ENCODE measurements at places on chromosomes 5 and 9.

DNA sequence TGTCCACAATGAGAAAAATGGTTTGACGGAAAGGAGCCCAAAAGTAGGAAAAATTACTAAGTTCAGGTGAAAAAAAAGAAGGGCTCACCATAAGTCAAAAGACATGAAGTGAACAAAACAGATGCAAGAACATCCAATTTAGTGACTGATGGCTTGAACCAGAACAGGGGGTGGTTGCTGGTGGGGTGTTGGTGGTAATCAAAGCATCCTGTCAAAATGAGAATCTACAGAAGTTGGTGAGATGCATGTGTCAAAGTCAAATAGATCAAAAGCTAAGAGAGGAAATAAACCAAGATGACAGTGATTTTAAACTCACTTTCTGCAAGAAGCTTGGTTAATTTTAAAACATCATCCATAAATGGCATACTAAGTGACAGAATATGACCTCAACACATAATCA, 117.4 kb downstream of the MLLT3 start:
- DNase-seq, result peak; percentile 21

DNA sequence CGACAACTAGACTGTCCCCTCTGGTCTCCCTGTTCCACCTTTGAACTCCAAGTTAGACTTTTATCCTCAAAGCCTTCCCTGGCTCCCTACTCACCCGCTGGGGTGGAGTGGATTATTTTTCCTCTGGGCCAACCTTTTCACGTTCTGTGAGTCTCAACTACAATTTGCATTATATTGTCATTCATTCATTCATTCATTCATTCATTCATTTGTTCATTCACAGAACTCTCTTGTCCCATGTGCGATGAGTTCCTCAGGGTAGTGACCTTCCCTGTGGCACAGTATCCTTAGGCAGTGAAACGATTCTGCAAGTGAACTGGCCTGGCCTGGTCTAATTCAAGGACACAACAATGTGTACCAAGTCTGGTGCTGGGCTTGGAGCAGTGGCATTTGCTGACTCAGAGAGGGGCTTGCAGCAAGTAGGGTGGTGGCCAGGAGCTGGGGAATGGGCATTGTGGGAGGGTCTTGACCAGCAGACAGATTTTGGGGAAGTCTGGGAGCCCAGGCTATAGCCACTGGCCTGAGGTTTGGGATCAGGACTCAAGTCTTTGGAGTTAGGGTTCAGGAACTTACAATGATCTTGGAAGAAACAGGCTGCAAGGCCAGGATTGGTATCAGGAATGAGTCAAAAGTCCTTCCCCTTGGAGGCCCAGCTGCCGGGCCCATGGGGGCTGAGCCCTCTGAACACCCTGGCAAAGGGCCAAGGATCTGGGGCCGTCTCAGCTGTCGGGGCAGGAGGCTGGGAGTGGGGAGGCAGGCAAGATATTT, 37.2 kb upstream of the COL15A1 start:
- DNase-seq, result no peak

GRCh38 chr9:112032009-112032408, 135.4 kb downstream of the UGCG start:
- peak; percentile 72 for DNase-seq

DNA sequence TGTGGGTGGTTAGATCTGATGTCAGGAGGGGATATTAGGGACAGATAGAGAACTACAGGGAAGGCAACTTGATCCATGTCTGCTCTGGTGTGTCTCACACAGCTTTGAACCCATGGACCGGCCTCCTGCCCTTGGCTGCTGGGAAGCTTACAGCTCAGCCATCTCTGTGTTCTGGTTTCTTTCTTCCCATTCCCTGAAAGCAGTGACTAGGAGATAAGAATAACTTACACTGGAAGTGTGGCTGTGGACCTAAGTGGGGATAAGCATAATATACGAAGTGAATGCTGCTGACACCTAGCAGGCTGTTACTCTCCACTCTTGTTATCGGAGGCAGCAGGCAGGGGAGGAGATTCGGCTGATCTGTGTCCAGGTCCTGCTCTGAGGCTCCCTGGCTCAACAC, 282.3 kb upstream of the TUT7 start:
- DNase-seq, result no peak

Data from activated CD4-positive, alpha-beta T cell treated with anti-CD3 and anti-CD28 coated beads, Interleukin-2, Interleukin-6, amounts not matched to agents 100 ng/mL and 50 ng/mL, durations not matched to agents 16 hours and 8 hours (primary cell).